Smooth muscle cell of bladder (primary cell): ENCODE measurements at places on chromosomes 13 and 19. TPM values are rescaled to one million over a fixed set of nuclear protein-coding genes. Genes with fewer than 3 reads are reported as not detected.

SRRM5 gene
- not detected in 2 replicates for total RNA-seq

FCER2 gene
- not detected in 2 replicates for total RNA-seq

PTPRH gene
- 2.1 and 5.5 TPM in 2 replicates for total RNA-seq

CYTH2 gene
- 23.8 and 29.7 TPM in 2 replicates for total RNA-seq
